ENCODE measurements at places on chromosomes 16 and 17. TPM values are rescaled to one million over a fixed set of nuclear protein-coding genes. Genes with fewer than 3 reads are reported as not detected.
A peak's percentile ranks its signal among the peaks of the same experiment; 100 is the strongest.

DNA sequence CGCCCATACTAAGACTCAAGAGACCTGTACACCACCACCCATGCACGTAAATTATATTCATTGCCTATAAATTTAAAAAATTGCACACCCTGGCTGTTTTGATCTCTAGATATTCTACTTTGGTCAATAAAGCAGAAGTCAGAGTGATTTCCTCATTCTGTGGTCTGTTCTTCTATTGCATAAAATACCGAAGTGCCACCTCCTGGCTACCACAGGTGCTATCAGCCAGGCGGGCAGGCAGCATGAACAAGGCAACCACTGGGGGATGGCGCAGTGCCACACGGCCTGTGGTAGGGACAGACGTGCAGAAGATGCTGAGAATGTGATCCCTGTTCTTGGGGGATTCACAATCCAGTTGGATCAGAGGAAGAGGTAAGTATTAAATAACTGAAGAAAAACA lies 122.3 kb downstream of the CDK5R1 start:
- DNase-seq: no peak

Gene HSD17B1
- total RNA-seq: 4.7 TPM

DNA sequence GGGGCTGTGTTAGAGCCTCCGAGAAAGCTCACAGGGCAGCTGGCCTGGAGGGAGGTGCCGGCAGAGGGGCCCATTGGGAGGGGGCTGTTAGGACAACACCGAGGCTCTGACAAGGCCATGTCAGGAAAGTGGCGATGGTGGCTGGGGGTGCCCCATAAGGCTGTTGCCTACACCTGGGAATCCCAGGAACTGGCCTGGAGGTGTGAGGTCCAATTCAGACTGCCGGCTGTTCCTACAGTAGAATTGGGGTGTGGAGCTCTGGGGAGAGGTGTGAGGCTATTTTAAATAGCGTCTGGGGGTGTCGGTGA lies 155.0 kb upstream of the CHMP6 start:
- DNase-seq: no peak

- DNase-seq: no peak
Measured at GRCh38 chr16:87207965-87208364, 109.2 kb downstream of the C16orf95 start.

- DNase-seq: no peak
Measured at GRCh38 chr16:78694414-78694813, 595.0 kb downstream of the WWOX start.

DNA sequence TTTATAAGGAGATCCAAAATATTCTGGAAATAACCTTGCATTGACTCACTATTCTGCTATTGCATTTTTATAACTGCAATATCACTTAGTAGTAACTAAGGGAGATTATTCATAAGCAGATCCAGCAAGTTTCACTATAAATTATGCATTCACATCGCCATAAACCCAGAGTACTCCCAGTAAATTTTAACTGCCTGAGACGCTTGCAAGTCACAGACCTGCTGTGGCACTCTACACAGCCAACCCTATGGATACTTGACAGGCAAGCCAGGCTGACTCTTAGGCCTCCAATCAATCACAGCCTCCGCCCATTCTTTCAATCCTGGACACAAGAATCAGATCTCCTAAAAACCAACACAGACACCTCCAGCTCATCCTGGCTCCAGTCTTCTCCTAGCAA lies 28.2 kb downstream of the USP31 start:
- DNase-seq: peak; percentile 49

DNA sequence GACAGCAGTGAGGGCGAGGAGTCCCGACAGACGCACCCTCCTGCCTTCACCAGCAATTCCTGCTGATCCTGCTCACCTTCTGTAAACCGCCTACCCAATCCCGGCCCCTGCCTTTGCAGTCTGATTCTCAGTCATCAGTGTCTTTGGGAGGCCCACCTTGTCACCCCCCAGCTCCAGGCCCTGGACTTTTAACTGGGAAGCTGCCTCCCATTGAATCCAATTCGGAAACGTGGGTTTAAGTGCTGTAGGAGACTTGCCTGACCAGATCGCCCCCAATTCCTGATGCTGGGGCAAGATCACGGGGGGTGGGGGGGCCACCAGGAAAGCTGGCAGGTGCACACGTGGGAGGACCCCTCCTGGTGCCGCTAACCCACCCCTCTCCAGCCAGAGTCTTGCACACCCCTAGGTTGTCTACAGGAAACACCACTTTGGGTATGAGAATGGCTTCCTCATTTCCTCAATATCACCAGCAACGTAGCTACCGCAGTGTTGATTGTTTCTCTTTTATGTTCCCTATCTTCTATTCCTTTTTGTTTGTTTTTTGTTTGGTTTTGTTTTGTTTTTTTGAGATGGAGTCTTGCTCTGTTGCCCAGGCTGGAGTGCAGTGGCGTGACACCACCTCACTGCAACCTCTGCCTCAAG lies 46.6 kb upstream of the CMIP start:
- no peak for DNase-seq

Gene FBXO39
- 0.57 TPM for total RNA-seq

DNA sequence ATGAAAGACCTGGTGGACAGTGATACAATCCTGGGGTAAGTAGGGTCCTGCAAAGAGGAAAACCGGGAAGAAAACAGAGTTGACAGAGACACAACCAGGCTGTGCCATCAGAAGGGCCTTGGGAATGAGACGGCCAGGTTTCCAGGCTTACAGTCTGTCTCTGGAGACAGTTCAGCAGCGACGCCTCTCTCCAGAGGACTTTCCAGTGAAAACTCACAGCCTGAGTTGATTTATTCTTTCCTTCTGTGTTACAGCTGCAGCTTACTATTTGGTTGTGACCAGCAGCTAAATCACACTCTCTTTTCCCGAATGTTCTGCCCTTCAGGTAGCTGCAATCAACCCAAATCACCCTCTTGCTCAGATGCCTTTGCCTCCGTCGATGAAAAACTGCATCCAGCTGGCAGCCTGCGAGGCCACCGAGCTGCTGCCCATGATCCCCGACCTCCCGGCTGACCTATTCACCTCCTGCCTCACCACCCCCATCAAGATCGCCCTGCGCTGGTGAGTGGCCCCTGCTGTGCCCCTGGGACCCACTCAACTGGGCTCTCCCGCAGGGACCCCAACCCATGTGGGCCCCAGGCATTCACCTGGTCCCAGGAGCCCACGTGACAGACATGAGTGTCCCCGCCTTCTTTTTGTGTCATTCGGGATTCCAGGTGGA lies 209.2 kb downstream of the RPTOR start:
- no peak for DNase-seq

- DNase-seq: no peak
Measured at GRCh38 chr16:6827267-6827666, 505.4 kb upstream of the RBFOX1 start.

Gene NDE1
- total RNA-seq: 17.5 TPM

GRCh38 chr16:8694795-8695728 lies 20.6 kb downstream of the ABAT start:
- no peak for DNase-seq

DNA sequence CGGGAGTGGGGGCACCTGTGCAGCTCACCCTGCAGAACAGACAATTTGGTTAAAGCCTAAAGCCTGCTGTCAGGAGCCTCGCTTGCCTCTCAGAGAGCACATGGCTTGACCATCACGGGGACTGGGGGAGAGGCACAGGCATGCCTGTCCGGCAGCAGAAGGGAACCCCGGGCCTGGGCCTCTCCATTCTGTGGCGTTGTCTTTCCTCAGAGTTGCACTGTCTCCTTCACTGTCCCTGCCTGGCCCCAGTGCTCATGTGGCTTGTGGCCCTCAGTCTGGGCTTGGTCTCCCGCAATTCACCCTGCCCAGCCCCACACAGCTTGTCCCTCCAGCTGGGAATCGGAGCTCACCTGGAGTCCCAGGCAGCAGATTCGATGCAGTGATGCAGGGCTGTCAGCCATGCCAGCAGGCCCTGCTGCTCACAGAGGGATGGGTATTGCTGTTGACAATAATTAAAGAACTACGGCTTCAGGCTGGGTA lies 189.9 kb downstream of the SEC14L1 start:
- no peak for DNase-seq

- DNase-seq: no peak
Measured at GRCh38 chr17:41803049-41804020, 8.4 kb downstream of the P3H4 start.

Gene HELZ
- total RNA-seq: 97.0 TPM

DNA sequence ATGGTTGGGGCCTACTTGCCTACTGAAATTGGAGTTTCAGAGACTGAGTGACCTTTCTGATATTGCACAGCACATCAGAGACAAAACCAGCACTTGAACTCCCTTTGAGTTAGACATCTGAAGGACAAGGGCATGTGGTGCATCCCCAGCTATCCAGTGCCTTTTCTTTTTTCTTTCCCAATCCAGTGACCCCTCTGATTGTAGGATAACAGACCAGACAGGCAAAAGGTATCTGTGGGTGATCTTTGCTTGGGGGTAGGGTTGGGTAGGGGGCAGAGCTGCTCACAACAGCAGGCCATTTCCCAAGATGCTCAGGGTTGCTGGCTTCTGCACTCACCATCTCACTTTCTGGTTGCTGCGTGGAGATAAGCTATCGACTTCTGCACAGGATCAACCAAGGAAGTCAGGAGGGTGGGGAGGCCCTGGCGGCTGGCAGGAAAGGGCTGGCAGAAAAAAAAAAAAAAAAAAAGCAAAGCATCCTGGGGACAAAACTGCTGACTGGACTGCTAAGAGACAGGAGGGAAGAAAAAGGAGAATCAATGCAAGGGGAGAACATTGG lies 42.2 kb downstream of the HOXB1 start:
- DNase-seq: no peak

Gene FBXW10
- total RNA-seq: not detected

GRCh38 chr17:41339571-41340172 lies 11.0 kb downstream of the KRT33A start:
- DNase-seq: no peak

DNA sequence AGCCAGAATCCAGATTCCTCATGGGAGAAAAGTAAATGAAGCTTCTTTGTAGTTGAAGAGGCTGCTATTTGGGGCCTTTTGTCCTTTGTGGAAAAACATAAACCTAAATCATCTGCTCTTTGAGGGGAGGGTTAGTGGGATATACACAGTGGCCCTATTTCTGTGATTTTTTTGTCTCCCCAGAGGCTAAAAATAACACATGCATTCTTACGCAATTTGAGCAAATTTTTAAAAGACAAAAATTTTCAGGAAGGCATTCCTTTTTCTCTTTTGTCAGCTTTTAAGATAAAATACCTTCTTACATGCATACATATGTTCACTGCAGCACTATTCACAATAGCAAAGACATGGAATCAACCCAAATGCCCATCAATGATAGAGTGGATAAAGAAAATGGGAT lies 165.5 kb downstream of the AXIN2 start:
- DNase-seq: no peak

Data from fibroblast of the aortic adventitia (primary cell).